Stimulated activated CD8-positive, alpha-beta memory T cell treated with anti-CD3 and anti-CD28 coated beads, Interleukin-7, amount 100 ng/mL, for 24 hours (primary cell): ENCODE measurements at places on chromosomes 2 and 18.

DNA sequence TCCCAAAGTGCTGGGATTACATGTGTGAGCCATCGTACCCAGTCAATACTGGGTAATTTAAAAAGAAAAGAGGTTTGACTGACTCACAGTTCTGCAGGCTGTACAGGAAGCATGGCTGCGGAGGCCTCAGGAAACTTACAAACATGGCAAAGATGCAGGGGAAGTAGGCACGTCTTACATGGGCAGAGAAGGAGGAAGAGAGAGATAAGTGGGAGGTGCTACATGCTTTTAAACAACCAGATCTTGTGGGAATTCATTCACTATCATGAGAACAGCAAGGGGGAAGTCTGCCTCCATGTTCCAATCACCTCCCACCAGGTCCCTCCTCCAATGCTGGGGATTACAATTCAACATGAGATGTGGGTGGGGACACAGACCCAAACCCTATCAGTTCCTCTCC is 192.5 kb downstream of the ATAD2B start:
- DNase-seq: no peak

GRCh38 chr2:233994151-233994550 is 56.4 kb upstream of the SPP2 start:
- DNase-seq: no peak

DNA sequence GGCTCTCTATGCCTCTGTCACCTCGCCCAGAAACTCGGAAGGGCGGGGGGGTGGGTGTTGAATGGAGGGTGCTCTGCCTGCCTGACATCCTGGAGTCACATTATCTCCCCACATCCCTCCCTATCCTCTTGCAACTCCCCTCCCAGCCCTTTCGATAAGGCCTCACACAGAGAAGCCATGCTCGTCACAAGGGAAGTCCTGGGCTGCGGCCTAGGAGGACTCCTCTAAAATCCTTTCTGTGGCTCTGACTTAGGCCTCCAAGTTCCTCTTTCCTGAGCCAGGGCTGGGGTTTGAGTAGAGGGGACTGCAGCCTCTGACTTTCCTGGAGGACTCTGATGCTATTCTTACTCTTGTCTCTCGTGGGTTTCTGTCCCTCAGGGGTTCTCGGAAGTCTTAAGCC is 75.0 kb upstream of the PKDCC start:
- no peak for DNase-seq

DNA sequence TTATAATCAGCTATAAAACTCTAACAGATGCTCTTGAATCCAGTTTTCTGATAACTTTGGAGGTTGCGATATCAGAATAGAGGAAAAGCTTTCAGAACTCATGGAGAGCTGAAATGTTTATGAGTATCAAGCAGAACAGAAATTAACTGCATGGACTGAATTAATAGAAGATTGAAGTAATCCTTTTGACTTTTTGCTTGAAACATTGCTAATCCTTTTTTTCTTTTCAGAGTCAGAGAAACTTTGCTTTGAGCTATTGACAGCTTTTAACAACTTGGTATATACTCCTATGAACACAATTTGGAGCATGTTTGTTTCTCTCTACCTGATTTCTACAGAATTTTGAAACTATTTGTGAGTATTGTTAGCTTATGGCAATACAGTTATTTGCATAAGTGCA is 1254.8 kb downstream of the LRP1B start:
- no peak for DNase-seq

DNA sequence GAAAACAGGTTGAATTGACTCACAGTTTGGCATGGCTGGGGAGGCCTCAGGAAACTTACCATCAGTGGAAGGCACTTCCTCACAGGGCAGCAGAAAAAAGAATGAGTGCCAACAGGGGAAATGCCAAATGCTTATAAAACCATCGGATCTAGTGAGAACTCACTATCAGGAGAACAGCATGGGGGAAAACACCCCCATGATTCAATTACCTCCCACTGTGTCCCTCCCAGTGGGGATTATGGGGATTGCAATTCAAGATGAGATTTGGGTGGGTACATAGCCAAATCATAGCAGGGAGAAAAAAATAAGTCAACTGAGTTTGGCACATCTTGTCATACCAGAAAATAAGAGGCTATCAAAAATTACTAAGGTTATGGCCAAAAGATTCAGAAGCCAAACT is 96.3 kb downstream of the TRIP12 start:
- no peak for DNase-seq

DNA sequence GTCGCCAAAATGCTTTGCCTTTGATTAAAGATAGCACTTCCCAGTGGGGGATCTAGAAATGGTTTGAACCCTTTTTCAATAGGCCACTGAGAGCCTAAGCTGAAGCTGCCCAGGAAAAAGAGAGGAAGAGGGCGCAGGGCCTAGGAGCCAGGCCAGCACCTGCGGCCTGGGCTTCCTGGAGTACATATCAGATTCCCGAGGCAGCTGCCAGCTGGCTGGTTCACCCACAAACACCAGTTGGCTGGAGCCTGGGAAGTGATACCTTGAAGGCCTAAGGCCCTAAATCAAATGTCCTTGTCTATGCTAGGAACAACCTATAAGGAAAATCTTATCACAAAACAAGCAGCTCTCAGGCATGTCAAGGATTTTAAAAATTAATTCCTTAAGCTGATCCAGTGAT is 37.1 kb downstream of the ANKRD44 start:
- no peak for DNase-seq

GRCh38 chr2:117679952-117680351 is 134.5 kb upstream of the DDX18 start:
- no peak for DNase-seq

GRCh38 chr2:98893911-98894321 is 42.1 kb downstream of the CRACDL start:
- DNase-seq: no peak

DNA sequence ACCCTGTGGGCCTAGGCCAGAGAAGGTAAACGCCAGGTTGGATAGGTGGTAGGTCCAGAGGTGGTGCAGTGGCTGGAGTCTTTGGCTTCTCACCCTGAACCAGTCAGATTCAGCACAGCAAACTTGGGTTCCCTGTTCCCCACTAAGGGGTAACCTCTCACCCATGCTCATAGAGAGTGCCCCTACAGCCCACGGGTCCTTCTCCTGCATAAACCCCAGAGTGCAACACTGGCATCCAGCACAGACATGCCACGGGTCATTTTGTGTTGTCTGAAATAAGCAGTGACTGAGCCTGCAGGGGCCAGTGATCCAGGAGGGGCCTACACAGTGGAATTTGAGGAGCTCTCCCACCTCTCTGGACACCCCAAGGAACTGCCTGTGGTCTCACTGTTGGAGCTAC is 40.5 kb upstream of the ATP6V1B1 start:
- no peak for DNase-seq

GRCh38 chr2:178927173-178927572 is 120.0 kb upstream of the TTN start:
- DNase-seq: no peak

DNA sequence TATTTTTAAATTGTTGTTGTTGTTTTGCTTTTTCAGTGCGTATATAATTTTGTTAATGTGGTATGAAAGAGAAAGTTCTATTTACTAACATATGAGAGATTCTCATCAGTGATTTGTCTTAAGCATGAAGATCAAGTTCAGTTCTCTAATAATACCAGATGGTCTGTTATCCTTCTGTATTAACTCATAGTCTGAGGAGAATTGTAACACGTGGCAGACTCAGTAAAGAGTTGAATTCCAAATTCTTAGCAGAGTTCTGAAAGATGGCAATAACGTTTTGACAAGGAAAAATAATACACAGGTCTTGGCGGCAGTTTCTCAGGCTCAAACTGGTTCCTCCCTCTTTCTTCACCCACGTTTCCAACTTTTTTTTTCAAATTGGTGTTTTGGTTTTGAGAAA is 17.2 kb upstream of the COL3A1 start:
- no peak for DNase-seq

DNA sequence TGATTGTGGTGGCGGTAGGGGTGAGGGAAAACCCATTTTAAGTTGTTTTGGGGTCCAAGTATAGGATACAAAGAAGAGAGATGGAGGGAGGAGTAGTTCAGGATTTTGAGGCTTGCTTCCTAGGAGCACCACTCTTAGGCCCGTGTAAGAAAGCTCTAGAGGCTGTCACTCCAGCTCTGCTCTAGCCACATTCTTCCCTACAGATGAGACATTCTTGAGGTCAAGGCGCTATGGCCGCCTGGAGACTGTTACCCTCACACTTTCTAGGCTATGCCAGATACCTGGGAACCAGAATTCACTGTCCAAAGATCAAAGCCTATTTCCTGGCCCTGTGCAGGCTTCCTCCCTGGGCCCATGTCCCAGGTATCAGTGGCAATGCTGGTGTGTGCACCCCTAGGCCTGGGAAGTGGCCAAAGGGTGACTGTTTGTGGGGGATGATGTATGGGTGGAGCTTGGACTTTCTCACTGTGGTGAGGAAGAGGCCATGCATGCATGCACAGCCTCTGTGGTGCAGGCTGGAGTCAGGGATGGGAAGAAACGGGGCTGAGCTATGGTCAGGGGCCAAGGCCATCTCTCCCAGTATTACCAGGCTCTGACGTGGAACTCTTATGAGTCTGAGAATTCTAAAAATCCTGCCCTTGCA is 7.0 kb upstream of the TTL start:
- DNase-seq: no peak

GRCh38 chr2:94986392-94986963 is 39.0 kb upstream of the MAL start:
- DNase-seq: no peak

- DNase-seq: no peak
These were observed 149.7 kb downstream of the PXDN start for GRCh38 chr2:1594373-1595171.

- no peak for DNase-seq
These were observed 15.5 kb upstream of the ITGA4 start for GRCh38 chr2:181441670-181442069.

DNA sequence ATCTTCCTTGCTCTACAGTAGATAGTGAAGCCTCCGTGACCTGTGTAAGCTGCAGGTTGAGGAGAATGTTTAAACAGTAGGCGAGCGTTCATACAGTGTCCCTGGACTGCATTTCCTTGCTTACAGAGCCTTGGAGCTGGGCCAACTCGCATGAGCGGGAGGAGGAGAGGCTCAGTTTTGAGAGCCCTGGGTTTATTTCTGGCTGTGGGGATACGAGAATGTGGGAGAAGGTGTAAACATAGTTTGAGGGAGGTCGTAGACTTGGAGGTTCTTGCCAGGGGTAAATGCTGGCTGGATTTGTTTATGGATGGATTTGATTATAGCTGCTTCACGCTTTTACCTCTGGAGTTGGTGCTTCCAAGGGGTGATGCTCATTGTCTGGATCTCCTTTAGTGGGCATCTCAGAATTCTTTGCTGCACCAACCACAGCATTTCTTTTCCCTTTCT is 20.8 kb downstream of the CRIM1 start:
- DNase-seq: no peak

- no peak for DNase-seq
These were observed 37.1 kb upstream of the TRIB2 start for GRCh38 chr2:12679550-12680072.

DNA sequence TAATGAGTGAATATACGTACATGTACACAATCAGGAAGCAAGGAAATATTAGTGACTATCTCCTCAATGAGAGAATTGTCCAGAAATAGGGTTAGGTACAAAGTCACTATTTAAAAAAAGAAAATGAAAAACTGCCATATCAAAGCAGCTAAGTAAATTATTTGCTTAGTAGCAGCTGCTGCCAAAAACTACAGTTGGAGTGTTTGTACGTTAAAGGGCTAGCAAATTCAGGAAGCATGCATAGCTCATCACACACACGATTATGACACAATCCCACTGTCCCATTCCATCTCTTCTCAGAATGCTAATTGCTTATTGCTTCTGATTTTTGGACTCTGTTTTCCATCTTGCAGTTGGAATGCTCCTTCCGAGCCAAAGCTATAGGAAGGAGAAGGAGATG is 2012.5 kb upstream of the LRRTM1 start:
- no peak for DNase-seq

- no peak for DNase-seq
These were observed 263.6 kb downstream of the SS18 start for GRCh38 chr18:25826823-25827222.

DNA sequence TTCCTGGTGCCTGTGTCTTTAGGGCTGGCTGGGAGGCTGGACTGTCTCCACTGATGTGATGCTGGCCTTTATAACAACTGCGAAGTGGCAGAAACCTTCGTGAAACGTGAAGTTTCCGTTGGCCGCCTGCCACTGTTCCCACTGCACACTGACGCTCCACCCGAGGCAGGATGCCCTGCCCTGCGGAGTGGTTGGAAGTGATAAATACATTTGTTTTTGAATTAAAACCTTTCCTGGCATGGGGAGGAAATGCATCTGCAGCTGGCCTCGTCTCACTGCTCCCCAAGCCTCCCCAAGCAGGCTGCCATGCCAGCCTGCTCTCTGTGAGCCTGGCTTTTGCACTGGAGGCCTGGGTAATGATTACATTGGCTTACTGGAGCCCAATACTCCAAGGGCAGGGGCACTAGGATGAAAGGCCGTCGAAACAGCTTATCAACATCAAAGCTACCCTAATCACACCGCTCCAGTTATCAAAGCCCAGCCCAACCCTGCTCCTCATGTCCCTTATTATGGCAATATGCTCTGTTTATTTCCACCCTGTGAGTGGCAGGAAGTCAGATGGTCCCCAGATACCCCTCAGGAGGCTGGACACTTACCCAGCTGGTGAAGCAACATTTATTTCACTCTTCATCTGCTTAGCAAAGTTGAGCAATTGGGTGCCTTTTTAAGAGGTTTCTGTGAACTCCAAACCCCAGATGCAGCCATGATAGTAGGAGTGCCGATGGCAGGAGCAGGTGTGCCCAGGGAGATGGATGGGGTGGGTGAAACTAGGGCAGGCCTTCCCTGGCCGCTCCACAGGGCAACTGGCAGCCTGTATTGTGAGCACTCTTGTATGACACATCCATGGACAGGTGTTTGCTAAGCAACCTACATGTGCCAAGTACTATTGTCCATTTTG is 97.4 kb upstream of the ITGA6 start:
- DNase-seq: no peak

GRCh38 chr18:76995896-76996295 is 136.7 kb downstream of the MBP start:
- DNase-seq: no peak

- DNase-seq: no peak
These were observed 70.2 kb upstream of the EMILIN2 start for GRCh38 chr18:2776601-2777000.

DNA sequence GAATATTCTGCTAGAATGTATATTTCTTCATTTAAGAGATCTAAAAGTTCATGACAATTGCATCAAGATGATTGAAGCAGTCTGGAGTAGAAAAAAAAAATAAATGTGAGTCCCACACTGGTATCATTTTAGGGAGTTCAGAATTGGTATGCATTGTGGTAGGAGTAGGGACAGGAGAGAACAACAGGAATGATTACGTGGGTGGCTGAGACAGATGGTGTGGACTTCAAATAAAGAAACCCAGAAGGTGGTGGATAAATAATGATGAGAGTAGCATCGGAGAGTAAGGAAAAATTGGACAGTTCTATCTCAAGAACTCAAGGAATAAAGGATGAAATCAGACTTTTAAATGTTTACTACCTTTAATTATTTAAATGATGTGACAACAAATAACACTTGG is 289.6 kb downstream of the GALNT13 start:
- no peak for DNase-seq

DNA sequence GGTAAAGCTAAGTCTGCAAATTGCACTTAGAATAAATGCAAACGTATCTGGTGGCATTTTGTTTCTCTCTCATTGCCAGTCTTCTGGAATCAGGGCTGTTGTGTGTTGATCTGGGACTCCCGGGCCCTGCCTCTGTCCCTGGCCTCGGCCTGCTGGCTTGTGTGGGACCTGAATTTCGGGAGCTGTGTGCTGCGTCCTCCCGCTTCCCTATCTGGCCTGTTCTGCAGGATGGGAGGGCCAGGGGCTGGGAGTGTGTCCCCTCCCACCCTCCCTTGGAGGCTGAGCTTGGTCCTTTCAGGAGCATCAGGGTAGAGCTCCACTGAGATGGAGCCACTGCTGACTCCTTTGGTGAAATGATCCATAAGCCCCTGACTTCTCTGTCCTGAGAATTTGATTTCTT is 118.5 kb downstream of the ACKR3 start:
- no peak for DNase-seq
